NCI-H2227 treated with DMSO at 0.1 percent for 48 hours (cell line): ENCODE measurements at places on chromosomes 16 and 17.
A peak's percentile ranks its signal among the peaks of the same experiment; 100 is the strongest.

- DNase-seq = no peak
These were observed 390.6 kb downstream of the HAPSTR1 start for GRCh38 chr16:9481747-9482730.

GRCh38 chr17:82320956-82321927 is 3.8 kb upstream of the CD7 start:
- no peak for DNase-seq

DNA sequence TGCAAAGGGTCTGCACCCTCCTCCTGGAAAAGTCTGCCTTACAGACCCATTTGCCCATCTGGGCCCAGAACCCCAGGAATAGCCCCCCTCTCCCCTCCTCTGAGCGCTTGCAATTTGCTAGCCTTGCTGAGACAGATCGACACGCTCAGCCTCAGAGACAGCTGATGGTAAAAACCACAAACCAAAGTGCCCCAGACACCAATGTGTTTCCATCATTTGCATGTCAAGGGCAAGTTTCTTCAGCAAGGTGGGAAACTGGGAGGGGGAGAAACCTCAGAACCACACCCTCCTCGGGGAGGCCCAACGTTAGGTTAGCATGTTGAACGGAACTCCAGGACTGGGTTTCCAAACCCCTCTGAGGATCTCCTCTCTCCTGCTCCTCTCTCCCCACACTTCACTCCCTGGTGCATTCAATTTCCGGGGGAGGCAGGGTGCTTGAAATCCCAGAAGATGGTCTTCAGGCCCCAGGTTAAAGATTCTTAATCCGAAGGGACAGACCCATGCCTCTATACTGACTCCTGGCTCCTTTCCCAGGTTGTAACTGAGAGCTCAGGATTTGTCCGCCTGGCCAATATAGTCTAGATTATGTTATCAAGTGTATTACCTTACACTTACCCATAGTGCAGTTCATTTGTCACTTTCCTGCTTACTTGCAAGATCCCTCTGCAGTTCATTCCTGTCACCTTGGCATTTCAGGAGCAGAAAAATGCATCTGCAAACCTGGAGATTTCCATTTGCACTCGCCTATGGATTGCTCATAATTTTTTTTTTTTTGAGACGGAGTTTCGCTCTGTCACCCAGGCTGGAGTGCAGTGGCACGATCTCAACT is 1.3 kb upstream of the CUEDC1 start:
- DNase-seq = no peak

DNA sequence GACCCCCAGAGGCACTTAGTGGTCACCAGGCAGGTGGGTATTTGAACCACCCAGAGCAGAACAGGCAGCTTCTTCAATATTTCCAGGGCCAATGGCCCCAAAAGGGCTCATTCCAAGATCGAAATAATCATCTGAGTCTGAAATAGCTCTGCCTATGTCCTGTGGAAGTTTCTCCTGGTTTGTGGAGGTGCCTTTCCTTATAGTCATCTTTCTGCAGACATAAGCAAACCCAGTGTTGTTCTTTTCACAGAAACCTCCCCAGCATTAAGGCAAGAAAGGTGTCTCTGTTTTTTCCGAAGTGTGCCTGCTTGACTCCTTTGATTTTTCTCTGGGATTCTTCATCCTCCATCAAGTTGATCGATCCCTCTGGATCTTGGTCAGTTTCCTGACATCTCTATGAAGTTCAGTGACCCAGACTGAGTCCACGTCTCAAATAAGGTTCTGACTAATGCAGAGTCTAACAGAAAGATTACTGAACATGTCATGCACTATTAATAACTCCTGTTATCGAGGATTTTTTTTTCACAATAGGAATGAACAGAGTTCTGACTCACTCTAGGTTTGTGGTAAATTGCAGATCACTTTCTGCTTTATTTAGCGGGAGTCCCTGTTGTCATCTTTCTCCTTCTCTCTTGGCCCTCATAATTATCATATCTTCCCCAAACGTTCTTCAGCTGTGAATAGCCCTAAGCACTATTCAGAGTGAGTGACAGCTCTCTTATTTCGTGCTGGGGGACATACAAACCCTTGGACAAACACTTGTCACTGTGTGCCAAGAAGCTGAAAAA is 1.5 kb downstream of the LRRC3C start:
- peak; percentile 19 for DNase-seq

DNA sequence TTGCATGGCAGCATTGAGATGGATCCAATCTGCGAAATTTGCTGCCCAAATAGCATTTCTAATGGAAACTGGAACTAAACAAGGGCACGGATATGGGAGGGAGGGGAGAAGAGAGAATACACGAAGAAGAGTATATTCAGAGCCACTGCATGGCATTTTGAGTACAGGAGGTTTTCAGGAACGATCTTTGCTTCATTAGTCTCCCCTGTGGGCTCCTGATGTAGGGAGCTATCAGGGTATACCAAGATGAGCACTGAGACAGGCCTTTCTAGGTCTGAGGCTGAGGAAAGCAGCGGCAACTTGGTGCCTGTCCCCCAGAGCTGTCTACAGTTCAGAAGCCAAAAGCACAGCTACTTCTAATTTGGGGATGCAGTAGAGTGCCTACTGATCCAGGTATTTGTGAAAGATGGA is 257.7 kb upstream of the PMFBP1 start:
- DNase-seq = no peak

DNA sequence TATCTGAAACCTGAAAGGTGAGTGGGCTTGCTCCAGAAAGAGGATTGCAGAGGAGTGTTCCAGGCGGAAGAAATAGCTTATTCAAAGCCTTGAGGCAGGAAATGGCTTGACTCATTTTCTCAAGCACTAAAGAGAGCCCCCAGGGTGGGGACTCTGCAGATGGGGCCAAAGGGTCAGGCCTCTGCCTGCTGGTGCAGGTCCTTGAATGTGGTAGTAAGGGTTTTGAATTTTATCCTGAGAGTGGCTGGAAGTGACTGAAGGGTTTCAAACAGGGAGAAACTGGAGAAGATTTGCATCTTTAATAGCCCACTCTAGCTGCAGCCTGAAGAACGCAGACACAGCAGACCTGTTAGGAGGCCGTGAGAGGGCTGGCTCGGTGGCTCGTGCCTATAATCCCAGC is 144.4 kb downstream of the CCT6B start:
- peak; percentile 30 for DNase-seq

- no peak for DNase-seq
These were observed 16.7 kb downstream of the CA5A start for GRCh38 chr16:87919681-87919994.

DNA sequence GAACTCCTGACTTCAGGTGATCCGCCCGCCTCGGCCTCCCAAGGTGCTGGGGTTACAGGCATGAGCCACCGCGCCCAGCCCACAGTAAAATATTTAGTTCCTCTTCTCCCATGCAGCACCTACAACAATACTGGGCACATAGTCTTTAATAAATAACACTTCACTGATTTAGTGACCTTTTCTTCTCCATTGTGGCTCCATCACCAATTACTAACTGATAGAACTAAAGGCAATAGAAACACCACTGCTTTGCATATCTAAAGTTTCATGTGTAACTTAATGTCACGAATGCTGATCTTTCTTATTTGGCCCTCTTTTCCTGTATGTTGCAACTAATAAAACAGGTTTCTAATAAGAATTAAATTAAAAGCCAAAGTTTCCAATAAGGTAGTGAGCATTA is 38.9 kb downstream of the TRIM37 start:
- no peak for DNase-seq

DNA sequence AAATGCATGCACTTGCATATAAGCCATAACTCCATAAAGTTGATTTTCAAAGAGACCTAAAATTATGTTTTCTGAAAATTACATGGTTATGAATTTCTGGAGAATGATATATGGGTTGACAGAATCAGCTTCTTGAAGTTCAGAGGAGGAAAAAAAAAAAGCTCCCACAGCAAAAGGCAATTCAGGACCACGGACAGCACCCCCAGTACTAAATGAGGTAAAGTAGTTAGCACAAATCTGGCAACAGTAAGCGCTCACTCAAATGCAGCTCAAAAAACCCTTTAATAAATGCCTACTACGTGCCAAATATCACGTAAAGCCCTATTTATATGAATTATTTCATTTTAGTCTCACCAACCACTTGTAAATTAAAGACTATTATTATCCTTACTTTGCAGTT is 135.2 kb downstream of the SHISA9 start:
- no peak for DNase-seq
